Liver (tissue), 10 donors: ENCODE measurements at places on chromosomes 6 and 20.

GRCh38 chr20:24990810-24991252 is 1.7 kb downstream of the APMAP start:
- peak overlapping the region; percentile 96 for H3K4me3 ChIP-seq
- DNase-seq = no peak
- H3K4me1 ChIP-seq = peaks cover 67% of the 10 kb centered on the region
- no peaks in the 10 kb centered on the region for H3K36me3 ChIP-seq
- no peaks in the 10 kb centered on the region for H3K27me3 ChIP-seq

GRCh38 chr20:51985013-51985415 is 182.7 kb upstream of the SALL4 start:
- H3K4me1 ChIP-seq = peaks cover 2% of the 10 kb centered on the region
- no peaks in the 10 kb centered on the region for H3K36me3 ChIP-seq
- no peaks in the 10 kb centered on the region for H3K27me3 ChIP-seq
- no peak for DNase-seq
- H3K4me3 ChIP-seq = no peak overlapping the region
- H3K27ac ChIP-seq = no peak overlapping the region

DNA sequence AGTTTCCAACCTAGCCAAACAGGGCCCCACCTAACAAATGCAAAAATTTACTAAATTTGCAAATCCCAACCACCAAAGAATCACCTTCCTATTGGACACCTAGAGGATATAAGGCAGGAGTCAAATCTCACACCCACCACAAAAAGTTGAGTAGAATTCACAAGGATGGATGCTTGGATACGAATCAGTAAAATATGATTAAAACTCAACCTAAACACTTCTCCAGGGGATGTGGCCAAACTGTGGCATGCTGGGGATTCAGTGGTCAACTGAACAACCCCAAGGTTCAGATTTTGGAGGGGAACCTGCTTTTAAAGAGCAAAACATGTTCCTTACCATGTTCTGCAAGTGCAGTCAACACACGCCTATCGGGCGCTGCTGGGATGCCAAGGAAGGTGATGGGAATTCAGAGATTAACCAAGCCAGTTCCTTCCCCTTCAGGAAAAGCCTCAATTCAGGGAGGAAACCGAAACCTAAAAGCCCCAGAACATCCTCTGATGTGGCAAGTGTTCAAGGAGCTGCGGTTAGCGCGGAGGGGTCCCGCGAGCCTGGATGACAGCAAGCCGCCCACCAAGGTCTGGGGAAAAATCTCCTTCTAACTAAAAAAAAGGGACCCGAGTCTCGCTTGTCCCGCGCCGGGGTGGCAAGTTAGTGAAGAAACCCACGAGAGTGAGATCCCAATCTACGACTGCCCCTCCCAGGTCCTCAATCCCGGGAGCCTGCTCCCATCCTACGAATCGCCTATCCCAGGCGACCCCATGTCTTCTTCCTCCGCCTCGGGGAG is 902 bp downstream of the SAMHD1 start:
- peak overlapping the region; percentile 66 for H3K4me3 ChIP-seq
- H3K27ac ChIP-seq = peak overlapping the region; percentile 90
- no peaks in the 10 kb centered on the region for H3K36me3 ChIP-seq
- peaks cover 41% of the 10 kb centered on the region for H3K4me1 ChIP-seq
- no peaks in the 10 kb centered on the region for H3K27me3 ChIP-seq
- DNase-seq = no peak

DNA sequence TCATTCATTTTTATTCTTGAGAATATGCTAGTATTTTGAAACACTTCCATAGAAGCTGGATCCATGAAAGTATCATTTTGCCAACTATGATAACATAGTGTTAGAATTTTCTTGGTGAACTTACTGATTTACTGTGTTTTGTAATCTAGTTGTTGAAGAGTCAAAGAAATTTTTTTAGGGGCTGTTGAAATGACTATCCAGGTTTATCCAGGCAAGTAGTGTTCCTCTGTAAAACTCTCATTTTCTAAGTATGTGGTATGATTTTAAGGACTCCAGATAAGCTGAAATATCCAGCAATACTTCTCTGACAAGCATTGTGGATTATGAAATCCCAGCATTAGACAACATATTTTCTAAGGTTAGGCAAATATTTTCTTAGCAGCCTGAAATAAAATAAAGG is 95.9 kb downstream of the GRIK2 start:
- H3K27ac ChIP-seq = no peak overlapping the region
- no peaks in the 10 kb centered on the region for H3K27me3 ChIP-seq
- H3K4me3 ChIP-seq = no peak overlapping the region
- H3K36me3 ChIP-seq = no peaks in the 10 kb centered on the region
- DNase-seq = no peak
- no peaks in the 10 kb centered on the region for H3K4me1 ChIP-seq

DNA sequence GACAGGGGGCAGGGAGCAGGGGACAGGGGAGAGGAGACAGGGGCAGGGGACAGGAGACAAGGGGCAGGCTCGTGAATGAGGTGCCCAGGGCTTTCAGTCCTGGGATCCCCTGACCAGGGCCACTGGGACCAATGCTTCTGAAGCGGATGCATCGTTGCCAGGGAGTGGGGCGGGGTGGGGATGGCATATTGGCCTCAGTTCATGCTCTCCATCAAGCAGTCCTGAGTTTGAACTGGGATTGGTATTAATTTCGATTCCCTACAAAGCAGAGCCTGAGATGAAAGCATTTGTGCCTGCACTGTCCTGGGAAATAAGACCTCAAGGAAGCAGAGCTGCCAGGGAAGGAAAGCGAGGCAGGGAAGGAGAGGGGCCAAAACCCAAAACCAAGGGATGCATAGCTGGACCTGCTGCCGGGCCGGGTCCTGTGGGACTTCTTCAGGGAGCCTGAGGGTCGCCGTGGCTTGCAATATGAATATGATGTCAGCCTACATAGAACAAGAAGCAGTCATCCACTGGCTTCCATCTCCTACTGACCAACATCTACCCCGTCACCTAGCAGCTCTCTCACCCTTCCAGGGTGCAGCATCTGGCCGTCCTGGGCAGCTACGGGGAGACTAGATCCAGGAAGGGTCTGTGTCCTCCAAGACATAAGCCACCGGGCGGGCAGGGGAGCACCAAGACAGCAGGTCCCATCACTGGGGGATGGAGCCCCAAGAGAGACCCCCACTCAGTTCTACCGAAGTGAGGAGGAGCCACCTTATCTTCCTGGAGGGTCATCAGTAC is 233.3 kb downstream of the SYNDIG1 start:
- no peak overlapping the region for H3K27ac ChIP-seq
- H3K36me3 ChIP-seq = no peaks in the 10 kb centered on the region
- no peak for DNase-seq
- no peaks in the 10 kb centered on the region for H3K4me1 ChIP-seq

DNA sequence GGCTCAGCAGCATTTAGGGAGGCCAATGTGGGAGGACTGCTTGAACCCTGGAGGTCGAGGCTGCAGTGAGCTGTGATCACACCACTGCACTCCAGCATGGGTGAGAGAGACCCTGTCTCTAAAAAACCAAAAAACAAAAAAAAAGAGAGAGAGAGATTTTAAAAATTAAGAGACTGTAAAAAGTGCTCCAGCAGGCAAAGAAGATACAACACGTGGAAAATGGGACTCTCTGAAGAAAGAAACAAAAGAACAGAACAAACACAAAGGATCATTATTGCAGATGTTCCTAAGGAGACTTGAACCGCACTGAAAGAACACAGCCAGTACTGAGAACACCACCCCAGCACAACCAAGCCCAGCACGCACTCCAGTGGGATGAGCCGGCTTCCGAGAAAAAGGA is 74.2 kb downstream of the TAF4 start:
- H3K4me1 ChIP-seq = no peaks in the 10 kb centered on the region
- peaks cover 7% of the 10 kb centered on the region for H3K36me3 ChIP-seq
- H3K27me3 ChIP-seq = no peaks in the 10 kb centered on the region
- no peak overlapping the region for H3K4me3 ChIP-seq

DNA sequence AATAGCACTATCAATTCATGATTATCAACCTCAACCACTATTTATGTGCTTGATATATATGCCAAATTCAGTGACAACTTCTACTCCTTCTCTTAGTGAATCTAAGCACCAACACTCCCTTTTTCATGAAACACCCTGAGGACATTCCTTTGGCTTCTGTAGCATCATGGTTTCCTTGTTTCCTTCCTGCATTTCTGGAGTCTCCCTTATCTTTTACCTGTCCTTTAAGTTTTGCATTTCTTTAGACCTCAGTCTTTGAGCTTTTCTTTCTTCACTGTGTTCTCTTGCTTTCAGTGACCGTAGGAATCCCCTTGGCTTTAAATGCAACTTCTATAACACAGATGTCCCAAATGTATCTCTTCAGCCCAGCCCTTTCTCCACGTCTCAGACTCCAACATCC is 143.8 kb upstream of the MLIP start:
- H3K36me3 ChIP-seq = no peaks in the 10 kb centered on the region
- H3K27ac ChIP-seq = no peak overlapping the region
- no peaks in the 10 kb centered on the region for H3K4me1 ChIP-seq
- DNase-seq = no peak
- H3K27me3 ChIP-seq = no peaks in the 10 kb centered on the region
- H3K4me3 ChIP-seq = no peak overlapping the region

- H3K27me3 ChIP-seq = no peaks in the 10 kb centered on the region
- H3K4me1 ChIP-seq = peaks cover 1% of the 10 kb centered on the region
- peak overlapping the region; percentile 95 for H3K27ac ChIP-seq
Observed at GRCh38 chr20:23419995-23420901, 1.0 kb downstream of the NAPB start.

DNA sequence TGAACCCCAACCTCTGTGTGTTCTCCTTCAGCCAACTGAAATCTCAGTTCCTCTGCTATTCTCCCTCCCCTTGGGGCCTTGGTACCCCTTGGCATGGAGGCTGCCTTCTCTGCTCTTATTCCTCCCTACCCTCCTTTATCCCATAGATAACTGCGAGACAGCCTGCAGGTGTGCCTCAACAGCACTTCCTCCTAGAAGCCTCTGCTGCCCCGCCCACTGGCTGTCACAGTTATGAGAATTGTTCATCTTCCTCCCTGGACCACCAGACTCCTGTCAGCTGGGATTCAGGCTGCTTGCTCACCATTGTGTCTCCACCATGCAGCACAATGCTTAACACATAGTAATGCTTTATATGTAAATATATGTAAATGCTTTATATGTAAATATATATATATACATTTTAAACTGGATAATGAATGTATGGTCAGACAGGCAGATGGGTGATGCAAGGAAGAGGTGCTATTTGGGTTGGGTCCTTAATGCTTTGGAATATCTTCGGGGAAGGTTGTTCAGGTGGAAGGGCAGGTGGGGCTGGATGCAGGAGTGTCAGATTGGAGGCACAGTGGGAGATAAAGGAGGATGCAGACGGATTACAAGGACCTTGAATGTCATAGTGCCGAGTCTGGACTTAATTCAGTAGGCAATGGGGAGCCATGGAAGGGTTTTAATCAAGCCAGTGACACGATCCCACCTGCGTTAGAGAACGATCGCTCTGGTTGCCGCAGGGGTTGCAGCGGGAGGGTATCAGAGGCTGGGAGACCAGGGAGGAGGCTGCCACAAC is 4.9 kb downstream of the CDH22 start:
- peaks cover 6% of the 10 kb centered on the region for H3K27me3 ChIP-seq
- no peaks in the 10 kb centered on the region for H3K36me3 ChIP-seq
- no peak overlapping the region for H3K27ac ChIP-seq
- H3K4me1 ChIP-seq = peaks cover 13% of the 10 kb centered on the region

DNA sequence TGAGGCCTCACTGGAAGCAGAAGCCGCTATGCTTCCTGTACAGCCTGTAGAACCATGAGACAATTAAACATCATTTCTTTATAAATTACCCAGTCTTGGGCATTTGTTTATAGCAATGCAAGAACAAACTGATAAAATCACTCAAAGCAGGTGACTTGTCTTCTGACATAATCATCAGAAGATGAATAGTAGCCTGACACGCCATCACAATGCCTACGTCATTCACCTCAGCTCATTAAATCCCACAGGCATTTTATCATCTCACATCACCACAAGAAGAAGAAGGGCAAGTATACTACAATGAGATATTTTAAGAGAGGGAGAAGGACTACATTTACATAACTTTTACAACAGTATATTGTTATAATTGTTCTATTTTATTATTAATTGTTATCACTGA is 3.1 kb upstream of the CAP2 start:
- DNase-seq = no peak
- H3K4me3 ChIP-seq = no peak overlapping the region
- H3K27ac ChIP-seq = no peak overlapping the region
- no peaks in the 10 kb centered on the region for H3K27me3 ChIP-seq
- H3K4me1 ChIP-seq = peaks cover 10% of the 10 kb centered on the region

DNA sequence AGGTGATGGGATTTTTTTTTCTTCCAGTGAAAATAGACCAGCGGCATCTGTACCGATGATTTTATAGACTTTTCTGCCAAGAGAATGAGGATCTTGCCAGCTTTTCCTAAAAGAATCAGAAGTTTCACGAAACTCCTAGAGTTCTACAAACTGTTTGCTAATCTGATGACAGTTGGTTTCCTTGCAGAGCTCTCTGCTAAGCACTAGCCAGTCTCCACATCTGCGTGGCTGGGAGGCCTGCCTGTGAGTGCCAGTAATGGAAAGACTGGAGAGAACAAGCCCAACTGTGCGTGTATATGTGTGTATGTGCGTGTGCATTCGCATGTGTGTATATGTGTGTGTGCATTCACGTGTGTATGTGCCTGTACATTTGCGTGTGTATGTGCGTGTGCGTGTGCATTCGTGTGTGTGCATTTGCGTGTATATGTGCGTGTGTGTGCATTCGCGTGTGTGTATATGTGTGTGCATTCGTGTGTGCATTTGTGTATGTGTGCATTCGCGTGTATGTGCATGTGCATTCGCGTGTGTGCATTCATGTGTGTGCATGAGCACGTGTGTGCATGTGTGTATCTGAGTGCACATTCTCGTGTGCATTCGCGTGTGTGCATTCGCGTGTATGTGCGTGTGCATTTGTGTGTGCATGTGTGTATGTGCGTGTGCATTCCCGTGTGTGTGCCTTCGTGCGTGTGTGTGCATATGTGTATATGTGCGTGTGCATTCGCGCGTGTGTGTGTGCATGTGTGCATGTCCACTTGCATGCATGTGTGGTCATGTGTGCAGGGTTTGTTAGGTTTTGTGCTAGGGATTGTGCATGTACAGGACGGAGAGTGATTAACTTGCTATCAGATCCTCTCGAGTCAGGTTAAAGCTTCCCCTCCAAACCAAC is 379.4 kb downstream of the TAF4 start:
- no peak overlapping the region for H3K4me3 ChIP-seq
- H3K27me3 ChIP-seq = no peaks in the 10 kb centered on the region
- no peaks in the 10 kb centered on the region for H3K4me1 ChIP-seq
- DNase-seq = no peak
- H3K27ac ChIP-seq = no peak overlapping the region
- no peaks in the 10 kb centered on the region for H3K36me3 ChIP-seq

DNA sequence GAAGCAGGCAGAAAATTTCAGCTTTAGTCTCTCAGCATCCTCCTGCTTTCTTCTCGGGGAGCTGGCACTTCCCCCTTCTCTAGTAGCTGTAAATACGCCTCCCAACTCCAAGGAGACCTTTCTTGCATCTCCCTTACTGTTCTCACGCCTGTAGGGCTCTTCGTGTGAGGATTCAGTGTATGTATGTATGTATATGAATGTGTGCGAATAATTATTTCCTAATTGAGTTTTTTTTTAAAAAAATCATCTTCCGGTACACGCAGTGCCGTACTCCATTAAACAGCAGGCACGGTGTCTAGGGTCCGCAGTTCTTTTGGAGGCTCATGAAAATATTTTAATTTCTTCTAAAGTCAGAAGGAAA is 85.4 kb downstream of the HFE start:
- H3K27me3 ChIP-seq = no peaks in the 10 kb centered on the region
- peaks cover 9% of the 10 kb centered on the region for H3K4me1 ChIP-seq
- no peak for DNase-seq
- H3K36me3 ChIP-seq = no peaks in the 10 kb centered on the region

GRCh38 chr20:20685635-20686034 is 26.8 kb downstream of the RALGAPA2 start:
- DNase-seq = no peak
- no peaks in the 10 kb centered on the region for H3K27me3 ChIP-seq
- H3K4me1 ChIP-seq = peaks cover 9% of the 10 kb centered on the region
- H3K36me3 ChIP-seq = no peaks in the 10 kb centered on the region
- H3K27ac ChIP-seq = no peak overlapping the region
